ENCODE measurements at places on chromosomes 5 and 9. TPM values are rescaled to one million over a fixed set of nuclear protein-coding genes. Genes with fewer than 3 reads are reported as not detected.
A peak's percentile ranks its signal among the peaks of the same experiment; 100 is the strongest.

Gene CLPTM1L
- 34.8 TPM for total RNA-seq

Gene TMEM171
- total RNA-seq, result 0.30 TPM

GRCh38 chr5:69046375-69046957 is 47.3 kb upstream of the SLC30A5 start:
- DNase-seq, result no peak
- H3K4me1 ChIP-seq, result peaks cover 11% of the 10 kb centered on the region

DNA sequence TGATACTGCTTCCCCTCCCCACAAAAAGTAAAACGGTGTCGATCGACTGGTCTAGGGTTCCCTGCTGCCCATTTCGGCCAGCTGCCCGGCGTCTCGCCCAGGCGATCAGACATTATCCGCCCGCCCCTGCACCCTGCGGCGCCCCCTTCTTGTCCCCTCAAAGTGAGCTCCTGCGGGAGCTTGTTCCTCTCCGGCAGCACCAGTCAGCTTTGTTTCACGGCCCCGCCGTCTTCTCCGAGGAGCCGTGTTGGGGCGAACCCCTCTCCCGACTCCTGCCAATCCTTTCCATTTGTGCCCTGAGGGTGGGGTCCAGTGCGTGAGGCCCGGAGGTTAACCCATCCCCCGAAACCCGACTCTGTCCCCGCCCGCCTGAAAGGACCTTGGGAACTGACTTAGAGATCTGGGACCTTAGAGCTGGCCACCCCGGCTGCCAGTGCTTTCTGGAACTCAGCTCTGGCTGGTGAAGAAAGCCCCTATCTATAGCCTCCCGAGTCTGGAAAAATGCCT is 518 bp downstream of the UBE2B start:
- peak overlapping the region; percentile 100 for H3K27ac ChIP-seq

GRCh38 chr5:31664566-31664965 is 25.6 kb downstream of the PDZD2 start:
- peaks cover 2% of the 10 kb centered on the region for H3K27me3 ChIP-seq
- no peak overlapping the region for H3K4me3 ChIP-seq
- no peaks in the 10 kb centered on the region for H3K36me3 ChIP-seq
- no peaks in the 10 kb centered on the region for H3K4me1 ChIP-seq
- no peak for DNase-seq

DNA sequence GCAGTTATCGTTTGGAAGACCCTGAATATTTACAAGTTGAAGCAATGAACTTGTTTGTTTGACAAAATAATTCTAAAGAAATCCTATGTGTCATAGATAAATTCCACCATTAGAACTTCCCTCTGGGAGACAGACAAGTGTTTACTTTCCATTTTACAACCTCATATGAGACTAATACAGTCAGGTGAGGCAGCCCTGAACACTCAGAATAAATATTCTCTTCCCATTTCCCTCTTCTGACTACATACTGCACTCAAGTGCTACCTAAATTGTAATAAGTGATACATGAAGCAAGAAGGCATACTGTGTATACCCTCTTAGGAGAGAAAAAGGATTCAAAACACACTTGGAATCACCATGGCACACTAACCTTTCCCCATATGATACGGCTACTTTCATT is 6.8 kb downstream of the RASEF start:
- no peaks in the 10 kb centered on the region for H3K36me3 ChIP-seq
- peaks cover 1% of the 10 kb centered on the region for H3K27me3 ChIP-seq
- no peak overlapping the region for H3K27ac ChIP-seq

GRCh38 chr9:11199335-11199734 is 586.5 kb upstream of the PTPRD start:
- H3K4me1 ChIP-seq, result no peaks in the 10 kb centered on the region
- H3K36me3 ChIP-seq, result no peaks in the 10 kb centered on the region

DNA sequence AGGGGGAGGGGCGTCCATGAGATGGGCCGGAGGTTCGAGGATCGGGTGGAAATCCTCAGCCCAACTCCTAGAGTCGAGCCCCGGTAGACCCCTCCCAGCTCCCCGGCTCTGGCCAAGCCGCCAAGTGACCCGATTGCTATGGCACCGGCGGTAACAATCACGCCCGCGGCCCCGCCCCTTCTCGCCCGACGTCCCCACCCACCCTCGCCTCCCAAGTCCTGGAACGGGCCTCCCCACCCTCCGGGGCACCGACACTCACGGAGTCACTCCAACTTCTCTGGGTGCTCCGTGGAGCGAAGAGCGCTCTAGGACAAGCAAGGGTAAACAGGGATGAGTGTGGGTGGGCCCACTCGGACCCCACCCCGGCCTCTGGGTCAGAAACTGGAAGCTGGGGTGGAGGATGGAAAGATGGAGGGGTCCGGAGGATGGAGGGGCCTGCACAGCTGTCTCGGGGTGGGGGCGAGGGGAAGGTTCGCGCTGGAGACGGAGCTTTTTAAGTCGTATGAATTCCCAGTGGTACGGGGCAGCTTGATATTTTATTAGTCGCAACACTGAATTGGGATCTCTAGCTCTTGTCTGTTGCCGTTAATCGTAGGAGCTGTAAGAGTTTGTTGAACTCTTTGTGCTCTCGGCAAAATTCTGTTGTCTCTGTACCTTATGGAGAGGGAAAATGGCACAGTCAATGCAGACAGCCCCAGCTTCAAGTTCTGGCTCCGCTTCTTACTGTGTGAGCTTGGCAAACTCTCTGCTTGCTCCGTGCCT is at the start of gene SPACA9:
SPACA9 (plus strand) TSS at position 204 of the 762 bp plus-strand sequence. CDS start 5,050 bp downstream, outside the sequence.
- peak within 1 kb of the TSS; percentile 74 for H3K4me3 ChIP-seq
- H3K27me3 ChIP-seq, result no peaks in the 10 kb centered on the region
- H3K4me1 ChIP-seq, result no peaks in the 10 kb centered on the region
- peak; percentile 80 for DNase-seq
- peak within 1 kb of the TSS; percentile 39 for H3K27ac ChIP-seq
- no peaks in the 10 kb centered on the region for H3K36me3 ChIP-seq

DNA sequence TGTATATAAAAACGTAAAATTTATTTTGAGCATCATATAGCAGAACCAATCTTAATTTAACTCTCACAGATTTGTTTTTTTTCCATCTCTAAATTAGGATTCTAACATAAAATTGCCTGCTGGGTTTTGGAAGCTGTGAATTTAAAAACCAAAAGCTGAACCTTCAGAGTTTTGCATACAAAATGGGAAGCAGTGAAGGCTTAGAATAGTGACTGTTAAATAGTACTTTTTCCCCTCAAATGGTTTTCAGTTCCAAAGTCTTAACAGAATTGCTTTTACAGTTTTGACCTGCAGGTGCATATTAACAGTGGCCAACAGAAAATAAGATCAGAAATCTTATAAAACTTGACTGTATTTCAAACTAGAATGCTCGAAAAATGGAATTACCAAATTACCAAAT is 55.1 kb upstream of the LVRN start:
- H3K27me3 ChIP-seq, result no peaks in the 10 kb centered on the region
- H3K4me1 ChIP-seq, result no peaks in the 10 kb centered on the region
- DNase-seq, result no peak
- H3K36me3 ChIP-seq, result peaks cover 11% of the 10 kb centered on the region
- no peak overlapping the region for H3K4me3 ChIP-seq

- no peak overlapping the region for H3K4me3 ChIP-seq
- no peaks in the 10 kb centered on the region for H3K4me1 ChIP-seq
- DNase-seq, result no peak
Measured at GRCh38 chr5:171725205-171725601, 60.4 kb upstream of the SMIM23 start.

- no peak overlapping the region for H3K4me3 ChIP-seq
- H3K36me3 ChIP-seq, result no peaks in the 10 kb centered on the region
- DNase-seq, result no peak
Measured at GRCh38 chr5:72281764-72282499, 38.1 kb downstream of the MRPS27 start.
